NCI-H1105 treated with DMSO at 0.1 percent for 48 hours (cell line): ENCODE measurements at places on chromosomes 5 and 9.

GRCh38 chr5:41270423-41271251 lies 57.3 kb upstream of the C6 start:
- peak; percentile 44 for DNase-seq

- DNase-seq = no peak
Observed at GRCh38 chr9:20593537-20593936, 28.8 kb downstream of the MLLT3 start.

DNA sequence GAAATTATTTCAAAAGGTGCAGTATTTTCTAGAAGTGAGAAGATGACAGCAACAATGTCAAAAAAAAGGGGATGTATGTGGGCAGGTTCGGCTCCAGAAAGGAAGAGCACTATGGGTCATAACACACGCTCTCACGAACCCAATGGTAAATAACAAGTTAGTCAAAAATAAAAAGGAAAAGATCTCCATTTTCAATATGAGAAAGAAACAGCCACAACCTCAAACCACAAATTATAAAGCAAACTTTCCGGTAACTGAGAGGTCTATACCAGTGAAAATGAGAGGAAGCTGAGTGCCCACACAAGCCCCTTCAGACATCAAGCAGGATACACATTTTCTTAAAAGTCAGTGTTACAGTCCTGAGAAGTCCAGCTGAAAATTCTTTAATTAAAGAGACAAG lies 398.5 kb upstream of the RPS23 start:
- no peak for DNase-seq

DNA sequence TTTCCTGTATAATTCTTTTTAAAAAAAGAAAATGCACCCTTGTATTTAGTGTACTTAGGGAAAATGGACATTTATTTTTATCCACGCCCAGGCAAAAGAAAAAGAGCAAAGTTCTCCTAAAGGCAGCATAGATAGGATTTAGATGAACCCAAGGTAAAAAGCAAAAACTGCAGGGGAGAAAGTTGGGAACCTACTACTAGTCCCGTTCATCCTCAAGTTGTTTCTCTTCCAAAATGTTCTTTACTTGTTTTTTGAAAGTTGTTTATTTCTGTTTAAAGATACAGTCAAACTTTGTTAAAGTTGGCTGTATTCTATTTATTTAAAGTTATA lies 9.8 kb downstream of the RUSC2 start:
- DNase-seq = no peak

GRCh38 chr5:54080831-54081230 lies 229.5 kb downstream of the ARL15 start:
- no peak for DNase-seq

DNA sequence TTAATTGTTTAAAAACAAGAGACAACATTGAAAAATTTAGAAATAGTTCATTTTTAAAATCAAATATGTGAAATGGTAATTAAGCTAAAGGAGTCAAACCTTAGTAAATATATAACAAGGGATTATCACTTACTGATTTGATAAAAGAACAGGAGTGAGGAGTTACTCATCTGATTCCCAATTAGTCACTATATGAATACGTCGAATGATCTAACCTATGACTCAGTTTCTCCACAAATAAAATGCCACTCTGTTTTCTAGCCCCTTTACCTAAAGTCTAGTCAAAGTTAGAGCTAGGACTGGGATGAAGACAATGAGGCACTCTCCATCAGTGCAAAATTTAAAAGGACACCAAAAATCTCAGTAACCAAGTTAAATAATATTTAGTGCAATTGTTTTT lies 70.4 kb upstream of the RASEF start:
- DNase-seq = no peak

DNA sequence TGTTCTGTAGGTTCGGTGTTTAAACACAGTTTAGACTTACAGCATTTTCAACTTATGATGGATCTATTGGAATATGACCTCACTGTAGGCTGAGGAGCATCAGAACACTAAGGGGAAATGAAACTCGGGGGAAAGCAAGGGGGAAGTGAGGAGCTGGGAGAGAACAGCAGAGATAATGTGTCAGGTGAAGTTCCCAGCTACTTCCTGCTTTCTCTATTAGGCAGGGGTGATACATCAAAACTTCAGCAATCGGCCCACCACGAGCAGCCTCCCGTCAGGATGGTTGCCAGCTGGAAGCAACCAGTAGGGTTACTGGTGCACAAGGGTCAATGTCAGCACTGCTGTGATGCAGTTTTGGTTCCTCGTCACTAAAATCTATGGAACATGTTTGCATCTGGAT lies 34.3 kb downstream of the FAT2 start:
- DNase-seq = no peak

- DNase-seq = no peak
Observed at GRCh38 chr9:1701113-1701512, 314.0 kb upstream of the SMARCA2 start.

- no peak for DNase-seq
Observed at GRCh38 chr9:81844131-81844567, 84.1 kb upstream of the SPATA31D4 start.

DNA sequence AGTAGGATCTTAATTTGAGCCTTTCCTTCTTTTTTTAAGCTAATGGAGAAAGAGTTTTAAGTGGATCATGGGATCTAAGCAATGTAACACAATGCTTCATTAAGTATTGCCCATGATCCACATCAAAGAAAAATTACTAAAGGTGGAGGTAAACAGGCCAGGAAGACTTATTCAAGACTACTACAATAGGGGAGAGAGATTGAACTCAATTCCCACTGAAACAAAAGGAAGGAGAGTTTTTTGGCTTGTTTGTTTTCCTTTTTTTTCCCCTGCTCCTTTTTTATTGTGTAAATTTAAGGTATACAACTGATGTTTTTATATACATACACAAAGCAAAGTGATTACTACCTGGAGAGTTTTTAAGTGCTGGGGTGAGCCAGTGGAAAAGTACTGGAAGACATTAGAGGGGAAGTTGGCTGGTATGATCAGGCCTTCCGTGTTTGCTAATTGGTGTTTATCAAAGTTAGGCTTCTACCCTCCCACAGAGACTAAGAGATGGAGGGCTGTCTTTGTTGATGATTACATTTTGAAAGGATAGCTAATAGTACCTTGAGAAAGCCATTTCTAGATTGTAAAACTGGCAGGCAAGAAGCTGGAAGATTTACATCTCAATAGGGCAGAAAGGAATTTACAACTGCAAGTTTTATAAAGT lies 262.7 kb downstream of the CHSY3 start:
- DNase-seq = no peak

GRCh38 chr9:37908698-37909186 lies 4.8 kb upstream of the SLC25A51 start:
- no peak for DNase-seq

- no peak for DNase-seq
Observed at GRCh38 chr9:36935768-36936497, 98.1 kb downstream of the PAX5 start.

DNA sequence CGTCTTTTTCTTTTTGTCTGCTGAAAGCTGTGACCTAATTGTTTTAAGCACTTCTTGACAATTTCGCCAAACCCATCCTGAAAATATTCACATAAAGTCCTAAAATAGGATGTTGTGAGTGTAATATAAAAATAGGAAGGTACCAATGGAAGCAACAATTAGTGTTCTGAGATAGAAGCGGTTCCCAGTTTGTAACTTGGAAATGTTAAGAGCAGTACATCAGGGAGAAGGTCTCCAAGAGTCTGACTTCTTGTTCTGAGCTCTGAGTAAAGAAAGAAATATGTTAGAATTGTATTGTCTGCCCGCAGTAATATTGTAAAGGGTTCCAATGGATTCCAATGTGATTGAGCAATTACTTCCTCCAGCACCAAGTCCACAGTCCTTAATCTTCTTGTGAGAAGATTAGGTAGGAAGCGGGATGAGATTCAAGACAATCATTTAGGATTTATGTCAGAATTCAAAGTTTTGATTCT lies 3.9 kb downstream of the VCAN start:
- no peak for DNase-seq

GRCh38 chr5:176738637-176739250 lies 71.6 kb upstream of the UNC5A start:
- no peak for DNase-seq

GRCh38 chr9:78566948-78567675 lies 270.2 kb downstream of the PSAT1 start:
- DNase-seq = no peak

GRCh38 chr5:145362266-145362665 lies 472.9 kb downstream of the PRELID2 start:
- no peak for DNase-seq

GRCh38 chr9:17005056-17005823 lies 129.6 kb upstream of the CNTLN start:
- DNase-seq = peak; percentile 55

- DNase-seq = no peak
Observed at GRCh38 chr5:179610109-179610902, 13.2 kb downstream of the HNRNPH1 start.

DNA sequence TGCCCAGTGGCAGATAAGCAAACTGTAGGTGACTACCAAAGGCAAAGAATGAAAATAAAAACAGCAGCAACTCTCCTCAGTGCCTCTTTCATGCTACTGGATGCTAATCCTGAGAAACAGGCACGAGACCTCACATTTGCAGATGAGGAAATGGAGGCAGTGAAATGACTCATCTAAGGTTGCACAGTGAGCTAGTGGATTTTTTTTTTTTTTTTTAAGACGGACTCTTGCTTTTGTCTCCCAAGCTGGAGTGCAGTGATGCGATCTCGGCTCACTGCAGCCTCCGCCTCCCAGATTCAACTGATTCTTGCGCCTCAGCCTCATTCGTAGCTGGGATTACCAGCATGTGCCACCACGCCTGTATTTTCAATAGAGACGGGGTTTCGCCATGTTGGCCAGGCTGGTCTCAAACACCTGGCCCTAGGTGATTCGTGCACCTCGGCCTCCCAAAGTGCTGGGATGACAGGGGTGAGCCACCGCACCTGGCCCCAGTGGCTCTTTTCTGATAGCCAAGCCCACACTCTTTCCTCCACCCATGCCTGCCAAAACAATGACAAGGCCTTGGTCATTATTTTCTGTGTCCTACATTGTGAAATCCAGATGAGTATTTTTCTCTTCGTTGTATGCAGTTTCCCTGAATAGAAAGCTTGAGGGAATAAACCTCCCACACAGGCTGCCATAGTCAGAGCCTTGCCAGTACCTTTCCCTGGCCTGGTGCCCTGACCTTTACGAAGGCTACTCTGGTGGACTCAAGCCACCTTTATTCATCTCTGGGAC lies 19.2 kb downstream of the DOCK2 start:
- DNase-seq = no peak

- peak; percentile 79 for DNase-seq
Observed at GRCh38 chr9:1170918-1171317, 120.8 kb downstream of the DMRT2 start.

DNA sequence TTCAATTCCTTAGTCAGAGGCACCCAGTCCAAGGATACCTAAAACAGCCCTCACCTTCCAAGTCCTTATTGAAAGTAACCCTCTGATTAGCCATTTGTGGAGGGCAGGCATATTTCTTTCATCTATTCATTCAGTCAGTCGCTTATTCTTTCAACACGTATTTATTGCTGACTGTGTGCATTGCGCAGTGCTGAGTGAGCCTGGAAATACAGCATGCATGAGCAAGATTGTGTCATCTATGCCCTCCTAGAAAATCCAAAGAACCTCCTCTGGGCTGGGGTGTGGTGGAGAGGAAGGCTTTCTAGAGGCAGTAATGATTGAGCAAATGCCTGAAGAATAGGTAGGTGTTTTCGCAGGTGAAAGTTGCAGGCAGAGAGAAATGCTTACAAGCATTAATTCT lies 8.5 kb upstream of the FEM1C start:
- DNase-seq = no peak

GRCh38 chr5:175573493-175574269 lies 84.2 kb upstream of the HRH2 start:
- peak; percentile 21 for DNase-seq

- DNase-seq = peak; percentile 5
Observed at GRCh38 chr9:23830929-23831730, 5.1 kb upstream of the ELAVL2 start.

DNA sequence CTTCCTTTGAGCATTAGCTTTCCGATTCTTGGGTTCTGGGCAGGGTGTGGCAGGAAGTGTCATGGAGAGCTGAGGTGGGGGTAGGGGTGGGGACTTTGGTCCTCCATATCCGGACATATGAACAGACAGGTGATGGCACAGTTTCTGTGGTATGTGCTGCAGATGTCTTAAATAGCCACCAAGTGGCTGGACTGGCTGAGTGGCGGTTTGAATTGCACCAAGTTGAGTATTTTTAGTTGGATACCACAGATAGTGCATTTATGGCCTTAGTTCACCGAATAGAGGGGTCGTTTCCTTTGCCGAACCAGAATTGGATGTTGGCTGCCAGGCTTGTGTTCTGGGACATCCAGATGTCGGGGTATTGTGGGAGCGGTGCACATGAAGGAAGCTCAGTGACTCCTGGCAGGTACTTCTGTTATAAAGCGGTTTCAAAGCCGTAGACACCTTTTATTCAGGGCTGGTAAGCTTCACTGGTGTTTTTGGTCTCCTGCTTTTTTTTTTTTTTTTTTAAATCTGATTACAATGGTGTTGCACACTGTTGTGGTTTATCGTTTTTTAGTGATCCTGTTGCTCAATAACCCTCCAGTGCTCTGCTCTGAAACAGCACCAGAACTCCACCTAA lies 15.1 kb upstream of the TNFAIP8 start:
- DNase-seq = no peak

- no peak for DNase-seq
Observed at GRCh38 chr5:72507907-72508238, 663 bp upstream of the ZNF366 start.

DNA sequence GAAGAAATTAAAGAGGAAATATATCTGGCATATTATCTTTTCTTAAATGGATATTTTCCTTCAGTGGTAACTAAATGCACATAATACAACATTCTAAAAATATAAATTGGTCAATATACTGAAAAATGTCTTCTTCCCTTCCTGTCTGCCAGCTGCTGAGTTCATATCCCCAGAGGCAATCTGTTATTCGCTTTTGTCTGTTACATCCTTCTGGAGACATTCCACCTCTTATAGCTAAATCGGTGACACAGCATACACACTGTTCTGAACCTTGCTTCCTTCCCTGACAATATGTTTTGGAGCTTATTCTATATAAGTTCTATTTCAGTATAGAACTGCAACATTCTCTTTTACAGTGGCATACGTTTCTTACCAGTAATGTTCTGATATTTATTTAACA lies 147.8 kb downstream of the TENT4A start:
- DNase-seq = no peak

GRCh38 chr5:88888291-88888690 lies 5.3 kb upstream of the MEF2C start:
- no peak for DNase-seq

GRCh38 chr5:158174918-158175851 lies 316.2 kb upstream of the CLINT1 start:
- peak; percentile 24 for DNase-seq

DNA sequence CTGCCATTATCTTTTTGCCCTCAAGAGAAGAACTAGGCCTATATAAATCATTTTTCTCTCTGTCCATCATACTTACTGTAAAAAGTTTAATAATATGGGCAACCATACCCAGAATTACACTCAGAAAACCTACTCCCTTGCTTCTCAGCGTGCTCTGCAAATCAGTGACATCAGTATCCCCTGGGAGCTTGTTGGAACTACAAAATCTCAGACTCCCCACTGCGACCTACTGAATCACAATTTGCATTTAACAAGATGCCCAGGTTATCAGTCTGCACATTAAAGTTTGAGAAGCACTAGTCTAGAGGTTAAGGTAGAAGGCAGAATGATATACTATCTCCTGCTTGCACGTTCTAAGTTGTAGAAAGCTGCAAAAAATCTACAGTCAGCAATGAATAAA lies 127.2 kb downstream of the MLLT3 start:
- no peak for DNase-seq
